ENCODE measurements at places on chromosomes 7 and 10.
A peak's percentile ranks its signal among the peaks of the same experiment; 100 is the strongest.

GRCh38 chr10:5953676-5954075 is 23.7 kb downstream of the IL15RA start:
- no peak for DNase-seq

DNA sequence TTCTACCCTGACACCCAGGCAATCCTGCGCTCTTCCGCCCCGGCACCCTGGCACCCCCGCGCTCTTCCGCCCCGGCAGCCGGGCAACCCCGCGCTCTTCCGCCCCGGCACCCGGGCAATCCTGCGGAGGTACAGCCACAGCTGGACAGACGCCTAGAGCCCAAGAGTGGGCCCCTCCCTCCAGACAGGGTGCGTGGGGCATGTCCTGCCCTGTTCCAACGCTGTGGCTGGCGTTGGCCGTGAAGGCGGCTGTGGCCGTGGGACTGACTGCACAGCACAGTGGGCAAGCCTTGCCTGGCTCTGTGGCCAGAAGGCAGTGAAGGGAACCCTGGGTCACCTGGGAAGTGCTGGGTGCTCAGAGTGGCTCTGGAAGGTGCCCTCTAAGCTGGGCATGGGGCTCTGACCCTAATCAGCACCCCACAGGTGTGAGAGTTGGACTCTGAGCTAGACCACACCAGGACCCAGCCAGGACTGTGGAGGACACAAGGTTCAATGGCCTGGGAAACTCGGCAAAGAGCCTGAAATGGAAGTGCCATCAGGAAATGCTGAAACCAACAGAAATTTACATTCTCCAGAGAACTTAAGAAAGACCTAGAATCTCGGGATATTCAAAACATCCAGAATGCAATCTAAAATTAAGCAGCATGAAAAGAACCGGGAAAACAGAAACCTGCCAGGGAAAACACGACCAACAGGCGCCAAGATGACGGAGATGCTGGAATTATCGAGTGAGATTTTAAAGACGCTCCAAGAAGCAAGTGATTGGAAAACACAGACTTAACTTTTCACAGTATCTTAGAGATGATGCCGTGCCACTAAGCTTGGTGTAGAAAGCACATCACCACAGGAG is 253.6 kb downstream of the ELFN1 start:
- DNase-seq, result no peak

- DNase-seq, result no peak
These were observed 95.7 kb downstream of the RBM20 start for GRCh38 chr10:110739811-110740271.

DNA sequence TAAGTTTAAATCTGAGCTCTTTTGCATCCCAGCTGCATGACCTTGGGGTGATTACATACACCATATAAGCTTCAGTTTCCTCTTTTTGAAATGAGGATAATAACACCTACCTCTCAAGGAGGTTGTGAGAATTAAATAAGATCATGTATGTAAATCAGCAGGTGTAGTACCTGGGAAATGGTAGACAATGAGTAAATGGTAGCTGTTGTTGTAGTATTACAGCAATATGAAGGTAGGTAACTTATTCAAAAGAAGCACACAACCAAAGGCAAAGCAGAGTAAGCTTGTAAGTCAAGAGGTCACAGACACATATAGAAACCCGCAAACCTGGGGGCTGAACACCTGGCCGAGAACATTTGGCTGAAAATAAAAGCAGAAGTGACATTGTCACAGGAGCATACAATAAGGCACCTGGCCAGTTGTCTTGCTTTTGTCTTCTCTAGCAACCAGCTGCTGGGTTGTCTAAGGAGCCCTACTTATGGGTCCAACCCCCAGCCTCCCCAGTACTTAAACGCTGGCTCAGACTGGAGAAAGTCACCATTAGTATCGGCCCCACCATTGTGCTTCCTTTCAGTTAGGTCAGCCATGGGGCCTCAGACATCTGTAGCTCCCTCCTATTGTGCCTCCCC is 203.6 kb upstream of the MKLN1 start:
- no peak for DNase-seq

DNA sequence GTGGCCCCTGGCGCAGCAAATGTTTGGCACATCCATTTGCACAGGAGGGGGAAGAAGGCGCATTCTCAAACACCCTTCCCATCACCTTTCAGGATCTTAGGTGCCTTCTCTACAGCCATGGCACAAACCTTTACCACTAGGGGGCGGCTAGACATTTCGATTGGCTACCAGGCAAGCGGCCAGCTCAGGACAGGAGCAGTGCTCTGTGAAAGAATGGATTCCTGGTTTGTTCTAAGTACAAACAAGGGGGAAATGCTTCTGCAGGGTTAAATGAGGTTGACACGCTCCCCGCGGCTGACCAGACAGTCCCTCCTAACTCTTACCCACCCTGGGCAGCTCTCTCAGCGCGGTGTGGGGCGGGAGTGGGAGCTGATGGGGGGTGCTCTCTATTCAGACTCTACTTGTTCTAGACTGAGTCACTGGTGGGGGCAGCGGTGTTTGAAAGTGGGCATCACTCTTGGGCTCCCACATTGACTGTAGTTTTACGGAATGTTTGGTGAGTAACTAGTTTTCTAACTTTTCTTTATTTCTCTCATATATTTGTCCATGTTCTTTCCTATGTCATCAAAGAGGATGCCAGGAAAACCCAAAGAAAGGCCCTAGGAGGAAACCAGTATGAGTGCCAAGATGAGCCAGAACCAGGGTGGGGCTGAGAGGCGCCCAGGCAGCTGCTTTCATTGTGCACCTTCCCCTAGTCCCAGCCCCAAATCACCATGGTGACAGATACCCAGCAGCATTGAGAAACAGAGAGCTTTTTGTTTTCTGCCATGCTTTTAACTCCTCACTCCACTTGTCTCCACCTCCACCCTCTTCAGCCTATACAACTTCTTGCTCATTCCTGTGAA is 61.4 kb upstream of the GPR158 start:
- DNase-seq, result peak; percentile 91

DNA sequence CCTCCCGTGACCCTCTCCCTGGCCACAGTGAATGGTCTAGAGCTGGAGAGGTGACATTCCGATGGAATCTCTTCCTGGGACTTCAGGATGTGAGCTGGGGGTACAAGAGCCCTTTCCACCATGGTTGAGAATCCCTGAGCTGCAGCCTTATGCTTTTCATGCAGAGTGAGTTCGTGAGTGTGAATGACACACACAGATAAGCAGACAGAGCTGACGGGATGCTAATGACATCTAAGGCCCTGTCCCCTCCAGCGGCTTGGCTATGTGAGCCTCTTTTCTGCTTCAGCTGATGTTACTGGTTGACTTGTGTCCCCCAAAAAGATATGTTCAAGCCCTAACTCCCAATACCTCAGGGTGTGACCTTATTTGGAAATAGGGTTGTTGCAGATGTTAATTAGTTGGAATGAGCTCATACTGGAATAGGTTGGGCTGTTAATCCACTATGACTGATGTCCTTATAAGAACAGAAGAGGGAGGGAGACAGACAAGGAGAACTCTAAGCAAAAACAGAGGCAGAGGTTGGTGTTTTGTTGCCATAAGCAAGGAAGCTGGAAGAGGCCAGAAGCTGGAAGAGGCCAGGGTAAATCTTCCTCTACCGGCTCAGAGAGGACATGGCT is 111.1 kb upstream of the AFAP1L2 start:
- DNase-seq, result no peak

DNA sequence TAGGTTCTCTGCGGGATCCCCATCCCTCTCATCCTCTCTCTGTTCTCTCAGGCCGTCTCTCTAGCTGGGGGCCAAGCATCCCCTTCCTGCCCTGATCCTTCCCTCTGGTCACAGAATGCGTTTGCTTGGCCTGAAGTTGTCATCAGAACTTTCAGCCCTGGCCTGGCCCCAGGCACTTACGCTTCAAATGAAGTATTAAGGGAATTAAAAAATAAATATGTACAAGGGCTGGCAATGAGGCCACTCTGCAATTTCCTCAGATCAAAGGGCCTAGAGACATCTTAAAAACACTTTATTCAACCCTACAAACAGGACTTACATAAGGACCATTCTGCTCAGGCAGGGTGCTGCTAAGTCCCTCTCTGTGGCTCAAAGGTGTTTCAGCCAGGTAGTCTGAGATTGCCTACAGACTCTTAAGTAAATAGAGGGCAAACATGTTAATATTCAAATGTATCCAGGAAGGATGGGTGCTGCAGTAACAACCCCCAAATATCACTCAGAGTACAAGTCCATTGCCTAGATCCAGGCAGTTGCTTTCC is 16.0 kb downstream of the SFTPD start:
- DNase-seq, result no peak

GRCh38 chr10:35613107-35613440 is 7.9 kb downstream of the GJD4 start:
- DNase-seq, result no peak

DNA sequence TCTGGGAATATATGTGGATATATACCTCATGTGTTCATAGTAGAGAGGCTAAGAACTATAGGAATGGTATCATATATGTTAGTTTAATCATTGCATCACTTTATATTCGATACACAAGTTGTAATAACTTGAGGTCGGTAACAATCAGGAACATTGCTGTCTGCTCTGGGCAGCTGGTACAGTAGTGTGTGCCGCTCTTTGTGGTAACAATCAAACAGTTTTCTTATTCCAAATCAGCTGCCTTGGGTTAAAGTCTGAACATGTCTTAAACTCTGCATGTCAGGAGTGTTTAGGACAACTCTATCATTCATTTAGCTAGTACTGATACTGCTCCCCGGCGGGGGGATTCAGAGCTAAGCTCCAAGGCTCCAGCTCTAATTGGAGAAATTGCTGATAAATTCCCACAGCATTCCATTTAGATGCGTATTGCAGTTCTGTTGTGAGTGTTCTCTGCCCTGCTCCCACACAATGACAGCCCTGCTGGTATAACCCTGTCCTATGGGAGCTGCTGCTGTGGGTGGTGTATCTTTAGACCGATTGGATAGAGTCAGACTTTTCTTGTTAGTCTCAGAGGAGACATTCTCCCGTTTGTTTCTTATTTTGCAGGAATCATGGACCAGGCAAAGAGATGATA is 707.5 kb upstream of the FZD8 start:
- DNase-seq, result no peak

- DNase-seq, result no peak
These were observed 8.0 kb upstream of the CFAP70 start for GRCh38 chr10:73366381-73367298.

- DNase-seq, result no peak
These were observed 661.7 kb downstream of the NRG3 start for GRCh38 chr10:82536668-82537067.

DNA sequence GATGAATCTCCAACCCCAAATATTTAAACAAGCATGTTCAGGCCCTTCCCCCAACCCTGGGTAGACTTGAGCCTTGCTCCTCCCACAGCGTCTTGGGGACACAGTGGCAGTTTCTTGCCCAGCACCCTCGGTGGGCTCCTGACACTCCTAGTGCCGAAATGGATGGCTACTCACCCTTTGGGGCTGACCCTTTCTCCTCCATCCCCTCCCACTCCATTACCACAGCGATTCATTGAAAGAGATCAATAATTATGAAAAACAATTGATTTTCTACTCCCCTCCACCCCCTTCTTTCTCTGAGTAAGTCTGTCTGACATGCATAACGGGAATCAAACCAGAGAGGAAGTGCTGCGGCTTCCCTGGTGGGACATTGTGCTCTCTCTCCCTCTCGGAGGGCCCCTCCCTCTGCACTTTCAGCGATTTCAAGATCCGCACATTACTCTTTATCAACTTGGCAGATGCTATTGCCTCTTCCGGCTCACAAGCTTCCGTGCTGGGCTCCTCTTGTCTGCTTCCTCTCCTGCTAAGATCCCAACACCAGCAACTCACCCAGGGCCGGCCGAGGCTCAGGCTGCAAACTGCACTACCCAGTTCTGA is 79.0 kb upstream of the PLXNA4 start:
- peak; percentile 19 for DNase-seq

DNA sequence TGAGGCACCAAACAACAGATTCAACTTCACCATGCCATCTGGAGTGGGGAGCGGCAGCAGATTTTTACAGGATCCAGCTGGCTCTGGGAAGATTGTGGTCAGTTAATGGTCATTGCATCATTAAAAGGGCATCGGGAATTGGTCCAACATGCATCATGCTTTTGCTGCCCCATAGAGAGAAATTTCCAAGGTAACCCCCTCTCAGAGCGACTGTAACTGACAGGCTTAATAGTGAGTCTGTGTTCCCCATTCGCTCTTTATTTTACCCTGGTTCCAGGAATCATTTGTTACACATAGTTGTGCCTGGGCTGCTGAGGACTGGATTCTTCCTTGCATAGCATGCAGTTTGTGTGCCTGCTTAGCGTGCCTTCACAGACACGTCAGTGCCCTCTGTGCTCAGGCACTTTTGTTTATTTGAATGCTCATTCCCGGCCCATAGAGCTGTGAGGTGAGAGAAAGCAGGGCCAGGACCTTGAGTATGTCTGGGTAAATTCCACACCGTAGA is 49.9 kb downstream of the CDHR3 start:
- DNase-seq, result no peak

GRCh38 chr7:98613601-98614425 is 3.3 kb upstream of the NPTX2 start:
- DNase-seq, result no peak

Data from midbrain (tissue), 1 donor.